Ascending aorta (tissue), 2 donors: ENCODE measurements at places on chromosomes 11 and 22. TPM values are rescaled to one million over a fixed set of nuclear protein-coding genes. Genes with fewer than 3 reads are reported as not detected.

DNA sequence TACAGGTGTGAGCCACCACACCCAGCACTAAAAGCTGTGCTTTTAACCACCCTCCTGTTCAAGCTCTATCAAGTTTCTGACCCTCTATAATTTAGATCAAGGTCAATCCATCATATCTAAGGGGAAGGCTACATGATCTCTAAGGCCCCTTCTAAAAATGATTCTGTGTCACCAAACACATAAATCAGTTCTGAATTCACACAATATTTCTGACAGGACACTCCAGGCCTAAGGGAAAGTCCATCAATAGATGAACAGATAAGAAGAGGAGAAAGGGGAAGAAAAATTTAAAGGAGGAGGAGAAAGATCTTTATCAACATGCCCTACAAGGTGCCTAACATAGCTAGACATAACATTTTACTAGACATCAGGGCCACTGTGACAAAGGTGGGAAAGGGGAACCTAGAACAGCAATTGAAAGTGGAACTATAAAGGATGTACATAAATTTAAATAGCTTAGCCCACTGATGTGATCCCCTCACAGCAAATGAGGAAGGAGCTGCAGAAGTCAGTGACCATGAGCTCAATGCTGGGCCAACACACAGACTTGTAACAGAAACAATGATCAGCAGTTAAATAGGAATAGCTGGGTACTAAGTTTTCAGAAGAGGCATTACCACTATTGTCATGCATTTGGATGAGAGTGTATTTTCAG lies 4.7 kb downstream of the PRCP start:
- no peak overlapping the region for H3K27ac ChIP-seq
- H3K4me3 ChIP-seq, result no peak overlapping the region

The APOBEC3B gene
- total RNA-seq, result 0.64 TPM

GRCh38 chr22:28903080-28903479 lies 19.7 kb downstream of the ZNRF3 start:
- H3K4me1 ChIP-seq, result peaks cover 51% of the 10 kb centered on the region
- H3K4me3 ChIP-seq, result peak overlapping the region; percentile 4

DNA sequence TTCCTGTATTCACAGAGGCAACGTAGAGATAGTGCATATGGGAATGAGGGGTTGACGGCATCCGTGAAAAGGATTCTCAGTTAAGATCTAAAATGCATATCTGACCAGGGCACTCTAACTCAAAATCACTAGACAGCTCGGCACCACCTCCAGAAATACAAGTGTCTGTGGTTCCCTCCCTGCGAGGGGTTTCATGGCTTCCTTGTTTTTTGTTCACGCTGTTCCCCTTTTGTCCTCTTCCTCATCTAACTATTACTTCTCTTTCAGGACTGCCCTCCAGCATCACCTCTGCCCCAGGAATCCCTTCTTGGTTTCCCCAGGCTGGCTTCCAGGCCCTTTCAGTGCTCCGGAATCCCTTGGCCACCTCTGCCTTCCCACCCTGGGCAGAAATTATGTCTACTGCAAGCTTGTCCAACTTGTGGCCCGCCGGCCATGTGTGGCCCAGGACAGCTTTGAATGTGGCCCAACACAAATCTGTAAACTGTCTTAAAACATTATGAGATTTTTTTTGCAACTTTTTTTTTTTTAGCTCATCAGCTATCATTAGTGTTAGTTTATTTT lies 159.9 kb downstream of the FBXO7 start:
- H3K27ac ChIP-seq, result no peak overlapping the region
- H3K4me1 ChIP-seq, result no peaks in the 10 kb centered on the region
- no peaks in the 10 kb centered on the region for H3K27me3 ChIP-seq
- no peak for DNase-seq
- no peaks in the 10 kb centered on the region for H3K36me3 ChIP-seq

GRCh38 chr11:57776577-57777210 lies 15.1 kb downstream of the CTNND1 start:
- no peak overlapping the region for H3K4me3 ChIP-seq
- DNase-seq, result no peak
- H3K27me3 ChIP-seq, result no peaks in the 10 kb centered on the region
- H3K36me3 ChIP-seq, result no peaks in the 10 kb centered on the region
- H3K4me1 ChIP-seq, result peaks cover 78% of the 10 kb centered on the region

DNA sequence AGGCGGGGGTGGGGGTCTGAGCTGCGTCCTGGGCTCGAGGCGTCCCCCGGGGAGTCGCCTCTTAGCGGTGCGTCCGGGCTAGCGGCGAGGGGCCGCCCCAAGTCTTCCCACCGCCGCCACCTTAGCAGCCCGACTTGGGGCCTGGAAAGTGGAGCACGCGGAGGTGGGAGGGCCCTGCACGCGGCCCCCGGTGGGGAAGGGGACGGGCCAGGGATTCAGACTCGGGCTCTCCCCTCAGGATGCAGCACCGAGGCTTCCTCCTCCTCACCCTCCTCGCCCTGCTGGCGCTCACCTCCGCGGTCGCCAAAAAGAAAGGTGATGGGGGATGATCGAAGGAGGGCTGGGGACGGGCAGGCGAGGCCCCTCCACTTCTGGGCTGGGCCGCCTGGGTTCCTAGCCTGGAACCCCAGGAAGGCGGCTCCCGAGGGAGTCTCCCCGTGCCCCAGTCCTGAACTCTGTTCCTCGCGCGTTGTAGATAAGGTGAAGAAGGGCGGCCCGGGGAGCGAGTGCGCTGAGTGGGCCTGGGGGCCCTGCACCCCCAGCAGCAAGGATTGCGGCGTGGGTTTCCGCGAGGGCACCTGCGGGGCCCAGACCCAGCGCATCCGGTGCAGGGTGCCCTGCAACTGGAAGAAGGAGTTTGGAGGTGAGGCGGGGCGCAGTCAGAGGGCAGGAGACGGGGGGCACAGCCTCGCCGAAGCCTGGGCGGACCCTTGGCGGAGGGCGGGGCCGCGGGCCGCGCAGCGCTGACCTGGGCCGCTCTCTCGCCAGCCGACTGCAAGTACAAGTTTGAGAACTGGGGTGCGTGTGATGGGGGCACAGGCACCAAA lies 563 bp downstream of the MDK start:
- peaks cover 7% of the 10 kb centered on the region for H3K4me1 ChIP-seq
- peaks cover 1% of the 10 kb centered on the region for H3K36me3 ChIP-seq
- no peak for DNase-seq
- peaks cover 14% of the 10 kb centered on the region for H3K27me3 ChIP-seq

DNA sequence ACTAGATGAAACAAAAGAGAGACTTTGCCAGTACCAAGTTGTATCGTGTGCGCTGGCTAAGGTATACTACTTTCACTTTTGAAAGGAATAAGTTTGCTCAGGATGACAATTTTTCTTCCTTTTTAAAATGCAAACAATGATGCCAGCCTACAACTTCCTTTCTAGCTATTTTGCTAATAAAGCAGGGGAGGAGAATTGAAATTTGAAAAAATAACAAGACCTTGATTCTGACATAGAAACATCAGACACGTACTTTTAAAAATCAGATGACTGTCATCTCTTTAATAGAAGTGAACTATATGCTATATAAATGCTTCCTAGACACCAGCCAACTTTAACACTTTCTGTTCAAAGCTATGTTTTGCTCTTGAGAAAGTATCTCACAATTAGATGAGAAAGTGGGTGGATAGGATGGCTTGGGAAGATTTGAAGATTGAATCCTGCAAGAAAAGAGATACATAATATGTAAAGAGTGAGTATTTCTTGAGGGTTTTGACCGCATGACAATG lies 41.7 kb upstream of the BLID start:
- peaks cover 45% of the 10 kb centered on the region for H3K4me1 ChIP-seq
- no peak for DNase-seq
- peak overlapping the region; percentile 48 for H3K4me3 ChIP-seq

DNA sequence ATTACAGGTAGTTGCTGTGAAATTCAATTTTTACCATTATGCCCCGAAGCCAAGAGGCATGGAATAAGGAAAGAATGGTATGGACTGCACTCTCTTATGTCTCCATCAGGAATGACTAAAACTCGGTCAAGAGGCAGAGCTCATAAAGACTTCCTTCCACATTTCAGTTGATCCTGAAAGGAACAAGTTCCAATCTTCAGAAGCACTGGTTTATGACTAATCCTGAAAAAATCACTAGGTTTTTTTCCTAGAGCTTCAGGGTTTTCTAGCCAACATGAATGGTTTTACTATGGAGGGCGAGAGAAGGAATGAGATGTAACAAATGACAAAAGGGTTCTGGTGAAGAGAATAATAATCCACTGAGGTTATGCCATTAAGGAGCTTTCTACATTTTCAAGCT lies 832.2 kb downstream of the NTM start:
- H3K4me1 ChIP-seq, result no peaks in the 10 kb centered on the region
- no peak overlapping the region for H3K27ac ChIP-seq
- no peaks in the 10 kb centered on the region for H3K36me3 ChIP-seq
- no peak overlapping the region for H3K4me3 ChIP-seq
- no peak for DNase-seq
- no peaks in the 10 kb centered on the region for H3K27me3 ChIP-seq

The SLC16A8 gene
- not detected for total RNA-seq

- no peak overlapping the region for H3K4me3 ChIP-seq
- DNase-seq, result no peak
- no peaks in the 10 kb centered on the region for H3K36me3 ChIP-seq
- H3K27ac ChIP-seq, result no peak overlapping the region
- no peaks in the 10 kb centered on the region for H3K4me1 ChIP-seq
These were observed 54.8 kb upstream of the PHF21B start for GRCh38 chr22:45064313-45065278.

The PRR33 gene
- not detected for total RNA-seq

DNA sequence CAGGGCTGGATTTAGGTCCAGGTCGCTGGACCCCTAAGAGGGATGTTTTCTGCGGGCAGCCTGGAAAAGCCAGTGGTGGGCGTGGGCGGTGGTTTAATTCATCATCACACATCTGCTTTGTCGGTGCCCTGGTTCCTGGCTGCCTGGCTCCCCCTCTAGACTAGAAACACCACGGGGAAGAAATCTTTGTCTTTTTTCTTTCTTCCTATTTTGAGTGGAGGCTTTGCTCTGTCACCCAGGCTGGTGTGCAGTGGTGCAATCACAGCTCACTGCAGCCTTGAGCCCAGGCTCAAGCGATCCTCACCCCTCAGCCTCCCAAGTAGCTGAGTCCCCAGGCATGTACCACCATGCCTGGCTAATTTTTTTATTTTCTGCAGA lies 86.6 kb upstream of the LINC01488 start:
- no peak for DNase-seq
- no peaks in the 10 kb centered on the region for H3K27me3 ChIP-seq
- H3K4me3 ChIP-seq, result no peak overlapping the region

The NOX4 gene
- total RNA-seq, result 125 TPM

GRCh38 chr11:91761406-91762025 lies 463.1 kb upstream of the FAT3 start:
- no peaks in the 10 kb centered on the region for H3K27me3 ChIP-seq
- no peak for DNase-seq
- H3K27ac ChIP-seq, result no peak overlapping the region
- no peaks in the 10 kb centered on the region for H3K4me1 ChIP-seq
- no peak overlapping the region for H3K4me3 ChIP-seq

GRCh38 chr22:41526830-41527799 lies 17.2 kb downstream of the POLR3H start:
- H3K27ac ChIP-seq, result peak overlapping the region; percentile 94
- no peaks in the 10 kb centered on the region for H3K27me3 ChIP-seq
- H3K36me3 ChIP-seq, result peaks cover 61% of the 10 kb centered on the region

GRCh38 chr11:60925868-60926267 lies 1.6 kb downstream of the TMEM132A start:
- H3K27ac ChIP-seq, result no peak overlapping the region
- peaks cover 11% of the 10 kb centered on the region for H3K4me1 ChIP-seq
- no peaks in the 10 kb centered on the region for H3K27me3 ChIP-seq
- H3K4me3 ChIP-seq, result no peak overlapping the region
- no peak for DNase-seq
- peaks cover 26% of the 10 kb centered on the region for H3K36me3 ChIP-seq

DNA sequence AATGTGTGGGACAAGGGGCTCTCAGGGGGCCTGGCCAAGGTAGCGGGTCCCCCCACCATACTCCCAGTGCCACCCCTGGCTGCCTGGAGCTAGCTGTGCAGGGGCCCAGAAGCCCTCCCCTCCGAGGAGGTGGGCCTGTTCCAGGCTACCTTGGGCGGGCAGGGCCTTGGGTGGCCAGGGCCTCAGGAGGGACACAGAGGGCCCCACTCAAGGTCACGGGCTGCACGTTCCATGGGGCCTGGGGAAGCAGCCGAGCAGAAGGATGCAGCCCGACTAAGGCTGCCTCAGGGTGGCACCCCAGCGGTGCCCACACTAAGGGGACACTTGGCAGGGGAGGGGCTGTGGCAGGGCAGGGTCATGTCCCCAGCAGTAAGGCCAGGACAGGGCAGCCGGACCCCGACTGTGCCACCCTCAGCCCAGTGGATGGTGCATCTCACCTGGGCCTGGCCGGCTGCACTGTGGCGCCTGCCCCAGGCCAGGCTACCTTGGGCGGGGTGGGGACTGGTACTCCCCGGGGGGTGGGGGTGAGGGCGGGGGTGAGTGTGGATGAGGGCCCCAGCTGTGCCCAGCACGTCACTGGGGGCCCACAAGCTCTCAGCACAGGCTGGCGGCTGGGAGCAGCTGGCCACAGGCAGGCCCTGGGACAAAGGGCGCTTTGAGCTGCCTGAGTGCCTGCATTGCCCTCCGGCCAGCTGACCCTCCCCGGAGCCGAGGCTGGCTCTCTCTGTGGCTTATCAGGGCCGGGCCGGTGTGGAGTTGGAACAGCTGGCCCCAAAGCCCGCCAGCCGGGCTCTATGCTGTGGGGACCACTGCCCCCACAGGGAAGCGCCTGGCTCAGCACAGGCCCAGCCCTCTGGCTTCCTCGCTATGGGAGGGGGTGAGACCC lies 117.1 kb downstream of the KCNQ1 start:
- no peaks in the 10 kb centered on the region for H3K36me3 ChIP-seq
- H3K27ac ChIP-seq, result no peak overlapping the region
- no peak overlapping the region for H3K4me3 ChIP-seq
- H3K27me3 ChIP-seq, result no peaks in the 10 kb centered on the region
- no peak for DNase-seq

GRCh38 chr11:36191941-36192340 lies 97.3 kb downstream of the COMMD9 start:
- no peak for DNase-seq
- H3K27ac ChIP-seq, result no peak overlapping the region
- H3K4me3 ChIP-seq, result no peak overlapping the region
- no peaks in the 10 kb centered on the region for H3K36me3 ChIP-seq
- H3K4me1 ChIP-seq, result no peaks in the 10 kb centered on the region
- H3K27me3 ChIP-seq, result no peaks in the 10 kb centered on the region

DNA sequence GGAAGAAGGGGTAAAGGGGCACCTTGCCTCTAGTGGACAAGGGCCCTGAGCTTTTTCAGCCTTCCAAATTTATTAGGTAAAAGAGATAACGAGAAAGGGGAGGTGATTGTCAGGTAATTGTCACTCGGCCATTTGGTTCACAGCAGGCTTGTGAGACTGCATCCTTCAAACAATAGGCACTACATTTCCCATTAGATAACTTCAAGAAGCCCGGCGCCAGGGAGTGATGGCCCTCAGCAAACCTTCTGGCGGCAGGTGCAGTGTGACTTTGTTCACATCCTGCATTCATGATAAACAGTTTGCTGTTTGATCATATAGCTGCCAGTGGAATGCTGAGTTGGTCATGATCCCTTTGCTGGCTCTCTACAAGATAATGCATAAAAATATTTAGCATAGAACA lies 185.1 kb downstream of the CWF19L2 start:
- H3K27ac ChIP-seq, result no peak overlapping the region
- H3K4me1 ChIP-seq, result no peaks in the 10 kb centered on the region
- no peaks in the 10 kb centered on the region for H3K27me3 ChIP-seq

The PGA4 gene
- total RNA-seq, result 75.7 TPM
